ENCODE measurements at places on chromosomes 6 and 20.

DNA sequence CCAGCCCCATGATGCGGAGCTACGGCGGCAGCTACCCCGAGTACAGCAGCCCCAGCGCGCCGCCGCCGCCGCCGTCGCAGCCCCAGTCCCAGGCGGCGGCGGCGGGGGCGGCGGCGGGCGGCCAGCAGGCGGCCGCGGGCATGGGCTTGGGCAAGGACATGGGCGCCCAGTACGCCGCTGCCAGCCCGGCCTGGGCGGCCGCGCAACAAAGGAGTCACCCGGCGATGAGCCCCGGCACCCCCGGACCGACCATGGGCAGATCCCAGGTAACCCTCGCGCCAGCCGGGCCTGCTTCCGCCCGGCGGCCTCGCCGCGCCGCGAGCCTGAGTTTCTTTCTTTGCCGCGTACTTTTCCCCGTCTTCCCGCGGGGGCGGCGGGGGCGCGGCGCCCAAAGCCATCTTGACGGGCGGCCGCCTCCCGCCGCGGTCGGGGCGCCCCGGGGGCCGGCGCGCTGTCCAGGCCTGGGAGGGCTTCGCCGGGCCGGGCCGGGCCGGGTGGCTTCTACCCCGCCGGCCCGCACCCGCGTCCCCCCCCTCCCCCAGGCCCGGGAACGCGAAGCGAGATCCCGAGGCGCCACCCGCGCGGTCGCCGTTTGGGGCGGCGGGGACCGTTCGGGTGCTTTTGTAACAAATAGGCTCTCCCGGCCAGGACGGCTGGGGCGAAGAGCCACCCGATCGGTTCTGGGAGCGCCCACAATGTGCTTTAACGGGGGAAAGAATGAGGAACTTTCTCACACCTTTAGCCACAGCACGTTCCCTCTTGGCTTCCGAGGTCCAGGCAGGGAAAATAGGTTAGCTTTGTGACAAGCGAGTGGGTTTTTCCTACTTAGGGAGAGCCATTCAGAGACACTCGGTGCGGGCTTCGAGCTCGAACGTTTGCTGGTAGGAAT is 2.3 kb downstream of the ARID1B start:
- peak overlapping the region; percentile 87 for H3K4me3 ChIP-seq
- no peaks in the 10 kb centered on the region for H3K27me3 ChIP-seq

DNA sequence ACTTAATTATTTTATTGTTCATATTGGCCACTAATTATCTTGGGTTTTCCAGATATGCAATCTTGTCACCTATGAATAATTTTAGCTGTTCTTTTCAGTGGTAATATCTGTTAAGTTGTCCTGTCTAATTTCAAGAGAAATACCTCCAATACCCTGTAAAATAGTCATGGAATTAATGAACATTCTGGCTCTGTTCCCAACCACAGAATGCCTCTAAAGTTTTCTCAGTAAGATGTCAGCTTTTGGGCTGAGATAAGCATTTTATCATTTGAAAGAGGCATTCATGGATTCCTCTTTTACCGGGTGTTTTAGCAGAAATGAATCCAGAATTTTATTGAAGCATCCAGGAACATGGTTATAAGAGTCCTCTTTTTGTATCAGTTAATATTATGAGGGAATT is 109.3 kb downstream of the WDR27 start:
- no peaks in the 10 kb centered on the region for H3K27me3 ChIP-seq
- DNase-seq: no peak
- no peak overlapping the region for H3K4me3 ChIP-seq
- no peak overlapping the region for H3K27ac ChIP-seq
- no peaks in the 10 kb centered on the region for H3K36me3 ChIP-seq
- H3K4me1 ChIP-seq: no peaks in the 10 kb centered on the region

- H3K4me3 ChIP-seq: no peak overlapping the region
- no peaks in the 10 kb centered on the region for H3K4me1 ChIP-seq
- no peak for DNase-seq
- H3K36me3 ChIP-seq: no peaks in the 10 kb centered on the region
- H3K27me3 ChIP-seq: no peaks in the 10 kb centered on the region
- H3K27ac ChIP-seq: peak overlapping the region; percentile 54
Observed at GRCh38 chr6:166595949-166596348, 9.5 kb upstream of the RAMACL start.

DNA sequence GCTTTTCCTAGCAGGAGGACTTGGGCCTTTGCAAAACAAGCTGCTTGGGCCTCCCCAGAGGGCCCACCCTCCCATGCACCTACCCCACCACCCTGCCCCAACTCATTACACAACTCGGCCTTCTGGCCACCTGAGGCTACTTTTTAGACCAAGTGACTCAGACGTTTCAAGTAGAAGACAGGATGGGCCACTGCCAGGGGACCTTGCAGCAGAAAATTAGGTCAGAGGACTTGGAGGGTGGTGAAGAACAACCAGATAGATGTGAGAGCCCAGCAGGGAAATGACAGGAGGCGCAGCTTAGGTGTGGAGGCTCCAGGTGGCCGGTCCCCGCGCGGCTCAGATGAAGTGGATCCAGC is 1.4 kb downstream of the PPP1R3D start:
- peak overlapping the region; percentile 79 for H3K4me3 ChIP-seq
- no peaks in the 10 kb centered on the region for H3K27me3 ChIP-seq
- peaks cover 14% of the 10 kb centered on the region for H3K4me1 ChIP-seq
- no peaks in the 10 kb centered on the region for H3K36me3 ChIP-seq

DNA sequence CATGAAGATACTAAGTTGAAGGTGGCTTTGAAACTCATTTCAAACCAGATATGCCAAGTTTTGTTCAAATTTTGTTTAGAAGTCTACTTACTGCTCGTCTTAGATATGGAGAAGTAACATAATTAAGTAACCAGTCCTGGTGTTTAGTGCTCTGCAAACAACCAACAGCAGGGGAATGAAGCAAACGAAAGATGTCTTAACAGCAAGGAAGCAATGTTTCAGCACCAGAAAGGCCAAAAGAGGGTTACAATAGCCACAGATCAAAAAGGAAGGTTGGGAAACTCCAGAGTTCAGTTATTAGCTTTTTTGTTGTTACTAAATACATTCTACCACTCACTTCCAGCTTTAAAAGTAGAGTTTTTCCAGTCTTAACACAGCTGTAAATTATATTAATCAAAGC is 45.1 kb downstream of the LHFPL5 start:
- no peak overlapping the region for H3K4me3 ChIP-seq
- no peaks in the 10 kb centered on the region for H3K4me1 ChIP-seq
- no peaks in the 10 kb centered on the region for H3K36me3 ChIP-seq
- H3K27ac ChIP-seq: no peak overlapping the region

DNA sequence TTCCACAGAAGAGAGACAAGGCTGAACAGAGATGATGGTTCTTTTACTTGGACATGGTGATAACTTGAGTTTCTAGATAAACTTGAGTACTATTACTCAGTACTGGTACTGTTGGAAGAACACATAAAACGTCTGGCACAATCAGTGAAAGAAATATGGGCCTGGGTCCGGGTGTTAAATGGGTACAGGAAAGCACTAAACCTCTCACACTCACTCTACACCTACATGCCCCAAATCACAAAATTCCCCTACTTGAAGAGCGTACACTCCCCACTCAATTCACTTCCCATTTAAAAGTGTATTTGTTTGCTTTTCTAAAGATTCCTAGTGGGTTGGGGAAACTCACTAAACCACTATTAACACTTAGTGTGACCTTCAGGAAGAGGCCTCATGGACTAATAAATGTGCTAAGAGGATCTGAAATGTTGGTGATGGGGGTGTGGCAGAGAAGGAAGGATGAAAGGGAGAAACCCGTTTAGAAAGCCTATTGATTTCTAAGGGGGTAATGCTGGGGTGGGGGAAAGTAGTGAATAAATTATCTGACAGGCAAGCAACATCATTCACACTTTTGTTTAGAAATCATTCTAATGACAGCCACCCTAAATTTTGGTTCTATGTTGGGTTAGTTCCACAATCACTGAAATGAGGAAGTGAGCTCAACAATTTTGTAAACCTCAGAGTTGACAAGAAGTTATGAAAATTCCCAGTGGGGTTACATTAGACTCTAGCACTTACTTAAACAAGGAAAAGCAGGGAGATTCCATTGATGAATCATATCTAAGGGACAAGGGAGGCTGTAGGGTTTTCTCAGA is 222.6 kb upstream of the MARCKS start:
- no peaks in the 10 kb centered on the region for H3K36me3 ChIP-seq
- no peak overlapping the region for H3K27ac ChIP-seq
- H3K4me3 ChIP-seq: no peak overlapping the region

GRCh38 chr6:130156908-130157307 is 65.8 kb downstream of the SAMD3 start:
- no peak for DNase-seq
- H3K4me1 ChIP-seq: no peaks in the 10 kb centered on the region
- no peak overlapping the region for H3K4me3 ChIP-seq

DNA sequence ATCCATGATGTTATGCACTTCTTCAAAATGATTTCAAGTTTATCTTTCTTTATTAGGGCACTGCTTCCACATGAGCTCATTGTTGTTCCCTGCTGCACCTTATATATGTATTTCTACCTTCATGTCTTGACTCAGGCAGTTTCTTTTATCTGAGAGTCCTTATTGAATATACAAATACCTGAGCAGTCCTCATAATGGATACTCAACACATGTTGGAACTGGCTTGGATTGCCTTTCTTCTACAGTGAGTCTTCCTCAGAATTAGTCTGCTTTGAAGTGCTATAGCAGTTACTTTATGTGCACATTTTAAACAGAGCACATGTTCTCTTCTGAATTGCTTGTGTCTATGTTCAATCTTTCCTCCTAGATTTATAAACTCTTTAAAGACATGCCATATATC is 45.3 kb upstream of the LOC128125822 start:
- H3K27ac ChIP-seq: no peak overlapping the region
- no peaks in the 10 kb centered on the region for H3K27me3 ChIP-seq
- H3K4me1 ChIP-seq: no peaks in the 10 kb centered on the region
- no peak for DNase-seq

DNA sequence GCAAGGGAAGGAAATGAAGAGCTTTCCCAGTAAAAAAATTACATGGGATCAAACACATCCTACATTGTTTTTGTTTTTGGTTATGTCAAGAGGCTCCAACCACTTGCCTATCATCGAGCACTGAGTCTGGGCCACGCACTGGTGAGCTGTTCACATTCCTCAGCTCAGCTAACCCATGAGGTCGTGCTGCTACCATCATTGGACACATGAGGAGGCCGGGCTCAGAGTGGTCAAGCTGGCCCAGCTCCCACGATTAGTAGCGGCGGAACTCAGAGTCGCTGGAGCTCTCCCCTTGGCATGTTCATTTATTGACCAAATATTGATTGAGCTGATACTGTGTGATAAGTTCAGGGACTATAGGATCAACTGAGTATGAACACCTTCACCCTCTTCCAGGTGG is 164.9 kb downstream of the CDH26 start:
- H3K36me3 ChIP-seq: no peaks in the 10 kb centered on the region
- H3K4me1 ChIP-seq: no peaks in the 10 kb centered on the region
- no peak for DNase-seq
- no peak overlapping the region for H3K27ac ChIP-seq

DNA sequence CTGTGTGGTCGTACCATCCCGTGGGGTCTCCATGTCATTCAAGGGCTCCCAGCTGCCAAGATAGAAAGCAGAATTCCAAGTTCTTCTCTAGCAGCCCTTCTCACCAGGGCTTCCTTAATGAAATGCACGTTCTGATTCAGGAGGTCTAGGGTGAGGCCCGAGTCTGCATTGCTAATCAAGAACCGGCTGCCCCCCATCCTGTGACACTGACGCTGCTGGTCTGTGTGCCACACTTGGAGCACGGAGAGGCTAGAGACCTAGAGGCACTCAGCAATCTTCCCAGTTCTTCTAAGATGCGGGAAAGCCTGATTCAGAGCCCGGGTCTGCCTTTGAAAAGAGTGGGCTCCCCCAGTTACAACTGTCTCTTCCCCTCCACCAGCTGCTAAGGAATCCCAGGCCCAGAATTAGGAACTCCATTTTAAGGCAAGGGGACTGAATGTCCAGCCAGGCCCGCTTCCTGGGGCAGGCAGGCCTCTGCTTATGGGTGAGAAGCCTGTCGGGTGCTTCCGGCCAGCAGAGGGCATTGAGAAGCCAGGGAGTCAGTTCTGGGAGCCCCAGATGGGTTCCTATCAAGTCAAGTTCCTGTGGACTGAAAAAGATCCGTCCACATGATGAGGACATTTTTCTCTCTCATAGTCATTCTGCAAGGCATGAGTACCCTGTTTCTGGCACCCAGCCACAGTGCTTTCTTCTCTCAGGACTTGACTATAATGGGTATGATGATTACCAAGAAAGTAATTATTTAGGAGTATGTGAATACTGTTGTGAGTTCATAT is 69.8 kb upstream of the RIN2 start:
- no peaks in the 10 kb centered on the region for H3K4me1 ChIP-seq
- H3K27me3 ChIP-seq: no peaks in the 10 kb centered on the region
- no peak overlapping the region for H3K4me3 ChIP-seq
- no peaks in the 10 kb centered on the region for H3K36me3 ChIP-seq
- DNase-seq: peak; percentile 44
